Aorta (tissue), 5 donors: ENCODE measurements at places on chromosomes 16 and 17. TPM values are rescaled to one million over a fixed set of nuclear protein-coding genes. Genes with fewer than 3 reads are reported as not detected.

NPIPA2 gene
- 7.3 TPM for total RNA-seq

PIRT gene
- 0.18 TPM for total RNA-seq

MNT gene
- 28.3 TPM for total RNA-seq

KRTAP2-3 gene
- not detected for total RNA-seq

CSH1 gene
- not detected for total RNA-seq

CTF1 gene
- total RNA-seq: 6.2 TPM

CHST6 gene
- total RNA-seq: 6.0 TPM

PRKCB gene
- 16.7 TPM for total RNA-seq

GNG13 gene
- not detected for total RNA-seq

GRCh38 chr16:66121466-66121865, 245.0 kb upstream of the CDH5 start:
- DNase-seq: no peak
- H3K27ac ChIP-seq: no peak overlapping the region
- no peaks in the 10 kb centered on the region for H3K27me3 ChIP-seq
- H3K4me1 ChIP-seq: no peaks in the 10 kb centered on the region
- H3K36me3 ChIP-seq: no peaks in the 10 kb centered on the region
- H3K4me3 ChIP-seq: no peak overlapping the region

GRCh38 chr17:77099997-77100396, 40.8 kb upstream of the SEC14L1 start:
- H3K4me1 ChIP-seq: no peaks in the 10 kb centered on the region
- no peak overlapping the region for H3K27ac ChIP-seq
- H3K36me3 ChIP-seq: peaks cover 2% of the 10 kb centered on the region
- peak; percentile 81 for DNase-seq

DNA sequence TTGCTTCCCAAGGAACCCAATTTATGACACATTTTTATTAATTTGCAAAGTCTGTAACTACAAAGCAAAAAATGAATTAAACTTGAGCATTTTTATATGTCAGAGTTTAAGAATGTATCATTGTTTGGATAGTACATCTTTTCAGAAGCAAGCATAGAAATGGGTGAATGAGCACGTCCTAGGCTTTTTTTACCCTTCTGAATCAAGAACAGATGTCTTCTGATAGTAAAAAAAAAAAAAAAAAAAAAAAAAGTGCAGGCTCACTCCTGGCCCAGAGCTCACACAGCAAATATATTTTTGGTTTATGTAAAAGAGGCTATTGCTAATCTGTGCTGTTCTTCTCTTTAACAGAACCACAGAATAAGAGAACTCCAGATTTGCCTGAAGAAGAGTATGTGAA, 6.3 kb downstream of the TERF2IP start:
- peaks cover 7% of the 10 kb centered on the region for H3K36me3 ChIP-seq
- H3K4me1 ChIP-seq: peaks cover 5% of the 10 kb centered on the region
- H3K27ac ChIP-seq: no peak overlapping the region

GRCh38 chr17:70099884-70100283, 24.9 kb downstream of the KCNJ16 start:
- H3K4me1 ChIP-seq: no peaks in the 10 kb centered on the region
- H3K27me3 ChIP-seq: peaks cover 5% of the 10 kb centered on the region
- no peak for DNase-seq
- H3K27ac ChIP-seq: no peak overlapping the region
- no peak overlapping the region for H3K4me3 ChIP-seq
- H3K36me3 ChIP-seq: no peaks in the 10 kb centered on the region

DNA sequence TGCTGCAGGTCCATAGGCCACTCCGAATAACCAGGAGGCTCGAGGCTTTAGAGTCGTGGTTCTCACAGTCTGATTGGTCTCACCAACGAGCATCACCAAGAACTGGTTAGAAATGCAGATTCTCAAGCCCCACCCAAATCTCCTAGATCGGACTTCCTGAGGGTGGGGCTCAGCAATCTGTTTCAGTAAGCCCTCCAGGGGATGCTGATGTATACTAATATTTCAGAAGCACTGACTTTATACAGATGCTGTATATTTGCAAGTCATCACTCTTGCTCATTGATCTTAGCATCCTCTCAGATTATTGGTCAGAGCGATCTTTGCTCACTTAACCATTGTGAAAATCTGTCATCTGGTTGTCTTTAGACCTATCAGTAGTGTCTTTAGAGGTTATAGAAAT, 4.4 kb upstream of the VAC14 start:
- no peak overlapping the region for H3K4me3 ChIP-seq
- no peaks in the 10 kb centered on the region for H3K27me3 ChIP-seq
- no peaks in the 10 kb centered on the region for H3K36me3 ChIP-seq
- DNase-seq: no peak
- H3K27ac ChIP-seq: no peak overlapping the region

DNA sequence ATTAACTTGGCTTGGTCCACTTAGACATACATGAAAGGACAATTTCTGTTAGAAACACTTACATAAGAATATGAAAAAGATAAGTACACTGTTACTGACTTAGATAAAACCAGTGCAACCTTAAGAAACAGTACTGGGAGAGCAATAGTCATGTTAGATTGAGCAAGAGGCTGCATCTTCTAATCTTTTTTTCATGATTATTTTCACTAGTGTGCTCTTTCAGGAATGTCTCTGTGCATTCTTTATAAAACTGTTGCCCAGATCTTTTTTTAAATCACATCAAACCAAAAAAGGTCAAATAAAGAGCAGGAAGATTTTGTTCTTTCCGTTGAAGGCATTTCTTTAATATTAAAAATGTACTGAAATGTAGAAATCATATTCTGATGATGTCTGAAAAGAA, 100.7 kb upstream of the AXIN2 start:
- H3K36me3 ChIP-seq: no peaks in the 10 kb centered on the region
- no peak overlapping the region for H3K4me3 ChIP-seq
- no peaks in the 10 kb centered on the region for H3K27me3 ChIP-seq
- no peak overlapping the region for H3K27ac ChIP-seq
- DNase-seq: no peak

- DNase-seq: no peak
- H3K4me3 ChIP-seq: no peak overlapping the region
- peaks cover 8% of the 10 kb centered on the region for H3K36me3 ChIP-seq
- H3K4me1 ChIP-seq: no peaks in the 10 kb centered on the region
- no peak overlapping the region for H3K27ac ChIP-seq
Observed at GRCh38 chr17:7311110-7311705, 3.8 kb downstream of the EIF5A start.

GRCh38 chr17:78676412-78677302, 99.5 kb upstream of the DNAH17 start:
- peaks cover 2% of the 10 kb centered on the region for H3K36me3 ChIP-seq
- H3K4me1 ChIP-seq: no peaks in the 10 kb centered on the region
- peak; percentile 42 for DNase-seq
- no peak overlapping the region for H3K27ac ChIP-seq
- no peaks in the 10 kb centered on the region for H3K27me3 ChIP-seq

DNA sequence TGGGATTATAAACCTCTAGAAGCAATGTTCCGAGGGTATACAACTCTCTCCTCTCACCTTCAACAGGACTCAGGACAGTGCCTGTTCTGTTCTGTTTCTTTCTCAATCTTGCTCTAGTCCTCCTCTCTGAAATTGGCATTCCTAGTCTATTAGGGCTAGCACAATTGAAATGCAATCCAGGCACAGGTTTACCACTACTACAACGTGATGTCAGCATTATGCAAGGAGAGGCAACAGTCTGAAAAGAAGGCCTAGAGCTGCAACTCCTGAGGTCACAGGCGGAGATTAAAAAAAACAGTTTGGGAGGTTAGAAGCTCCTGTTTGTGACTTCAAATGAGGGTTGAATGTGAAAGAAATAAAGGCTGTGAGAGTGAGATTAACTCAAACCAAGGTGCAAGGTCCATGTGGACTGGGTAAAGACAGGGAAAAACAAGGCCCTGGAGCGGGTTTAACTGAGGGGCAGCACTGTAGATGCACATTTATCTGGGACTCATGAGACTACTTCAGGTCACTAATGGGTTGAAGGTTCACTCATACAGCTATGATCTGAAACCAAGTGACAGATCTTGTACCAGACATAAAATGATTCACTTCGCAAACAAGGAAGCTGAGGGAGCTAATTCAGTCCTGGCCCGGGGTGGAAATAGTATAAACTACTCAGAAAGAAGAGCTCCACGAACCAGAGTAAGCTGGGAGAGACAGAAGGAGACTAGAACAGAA, 16.8 kb downstream of the AMFR start:
- no peak overlapping the region for H3K4me3 ChIP-seq
- no peaks in the 10 kb centered on the region for H3K27me3 ChIP-seq
- no peak overlapping the region for H3K27ac ChIP-seq
- DNase-seq: no peak
- no peaks in the 10 kb centered on the region for H3K4me1 ChIP-seq

DNA sequence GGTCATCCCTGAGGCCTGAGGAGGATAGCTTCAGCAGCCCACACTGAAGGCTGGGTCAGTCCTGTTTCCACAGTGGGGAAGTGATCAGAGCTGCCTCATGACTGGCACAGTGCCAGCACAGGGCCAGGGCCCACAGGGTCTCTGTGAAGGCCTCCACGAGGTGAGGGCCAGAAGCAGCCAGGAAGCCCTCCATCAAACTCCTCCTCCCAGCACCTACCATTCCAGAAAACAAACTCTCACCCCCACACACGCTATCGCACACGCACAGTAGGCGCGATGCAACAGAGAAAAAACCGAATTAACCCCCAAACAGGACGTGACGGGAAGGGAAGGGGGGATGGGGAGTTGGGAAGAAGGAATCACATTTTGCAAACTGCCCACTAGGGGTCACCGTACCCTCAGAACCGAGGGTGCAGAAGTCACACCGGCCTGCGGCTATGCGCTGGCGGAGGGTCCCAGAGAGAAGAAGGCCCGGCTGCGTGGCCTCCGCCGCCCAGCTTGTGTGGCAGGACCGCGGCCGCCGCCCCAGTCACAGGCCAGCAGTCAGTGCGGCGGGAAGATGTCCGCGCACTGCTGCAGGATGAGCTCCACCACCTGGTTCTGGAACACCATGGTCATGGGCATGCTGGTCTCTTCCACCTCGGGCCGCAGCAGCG, 37.6 kb downstream of the ARHGAP27 start:
- H3K27me3 ChIP-seq: no peaks in the 10 kb centered on the region
- no peaks in the 10 kb centered on the region for H3K36me3 ChIP-seq
- no peak for DNase-seq
- no peaks in the 10 kb centered on the region for H3K4me1 ChIP-seq
- no peak overlapping the region for H3K4me3 ChIP-seq

DNA sequence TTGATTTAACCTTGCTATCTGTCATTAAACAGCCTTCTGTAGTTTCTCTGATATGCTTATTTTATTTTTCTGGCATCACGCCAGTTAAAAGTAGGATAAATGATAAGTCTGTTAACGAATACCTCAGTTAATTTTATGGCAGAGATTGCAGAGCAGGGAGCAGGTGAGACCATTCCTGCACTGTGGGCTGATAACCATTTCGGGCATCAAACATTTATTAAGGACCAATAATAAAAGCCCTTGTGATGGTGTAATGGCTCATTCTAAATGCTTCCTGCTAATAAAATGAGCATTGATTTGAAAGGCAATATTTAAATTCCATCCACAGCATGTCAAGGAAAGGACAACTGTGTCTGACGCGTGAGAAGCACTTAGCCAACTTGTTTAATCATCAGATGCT, 94.1 kb downstream of the ASIC2 start:
- no peak for DNase-seq
- no peaks in the 10 kb centered on the region for H3K27me3 ChIP-seq
- no peak overlapping the region for H3K4me3 ChIP-seq
- H3K4me1 ChIP-seq: no peaks in the 10 kb centered on the region

- H3K27ac ChIP-seq: no peak overlapping the region
- no peaks in the 10 kb centered on the region for H3K27me3 ChIP-seq
- H3K4me1 ChIP-seq: no peaks in the 10 kb centered on the region
- H3K36me3 ChIP-seq: no peaks in the 10 kb centered on the region
- DNase-seq: no peak
Observed at GRCh38 chr17:36213695-36214094, 2.8 kb downstream of the CCL4L2 start.

- H3K27me3 ChIP-seq: no peaks in the 10 kb centered on the region
- no peaks in the 10 kb centered on the region for H3K36me3 ChIP-seq
- no peak overlapping the region for H3K4me3 ChIP-seq
- peak; percentile 9 for DNase-seq
- H3K4me1 ChIP-seq: no peaks in the 10 kb centered on the region
Observed at GRCh38 chr17:3527896-3528295, 29.7 kb downstream of the TRPV3 start.

DNA sequence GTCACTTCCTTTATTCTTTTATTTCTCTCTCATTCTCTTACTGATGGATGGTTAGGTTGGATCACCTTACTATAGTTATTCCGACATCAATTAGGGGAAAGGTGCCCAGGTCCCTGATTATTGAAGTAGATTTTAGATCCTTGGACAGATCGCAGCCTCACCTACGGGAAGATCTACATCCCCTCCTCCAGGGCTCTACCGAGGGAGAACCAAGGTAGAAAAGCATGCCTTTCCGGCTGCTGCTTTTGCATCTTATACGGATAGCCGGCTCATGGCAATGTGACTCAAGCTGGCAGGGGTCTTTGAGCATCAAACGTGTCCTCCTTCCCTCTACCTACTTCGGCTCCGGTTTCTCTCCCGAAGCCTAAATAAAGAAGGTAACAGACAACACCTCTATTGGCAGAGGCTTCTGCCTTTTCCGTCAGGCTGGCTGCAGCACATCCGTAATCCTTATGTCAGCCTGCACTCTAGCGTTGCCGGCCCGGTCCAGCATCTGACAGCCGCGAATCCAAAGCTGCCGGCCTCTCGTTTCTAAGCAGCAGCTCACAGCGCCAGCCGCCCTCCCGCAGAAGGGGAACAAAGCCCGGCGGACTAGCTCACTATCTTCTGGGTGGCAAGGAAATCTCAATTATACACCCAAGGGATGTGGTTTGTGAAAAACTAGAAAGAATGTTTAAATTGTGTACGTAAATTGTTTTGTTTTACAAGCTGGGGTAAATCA, 46.9 kb downstream of the IRX6 start:
- no peaks in the 10 kb centered on the region for H3K36me3 ChIP-seq
- no peak overlapping the region for H3K27ac ChIP-seq
- DNase-seq: peak; percentile 85
- H3K4me3 ChIP-seq: no peak overlapping the region

DNA sequence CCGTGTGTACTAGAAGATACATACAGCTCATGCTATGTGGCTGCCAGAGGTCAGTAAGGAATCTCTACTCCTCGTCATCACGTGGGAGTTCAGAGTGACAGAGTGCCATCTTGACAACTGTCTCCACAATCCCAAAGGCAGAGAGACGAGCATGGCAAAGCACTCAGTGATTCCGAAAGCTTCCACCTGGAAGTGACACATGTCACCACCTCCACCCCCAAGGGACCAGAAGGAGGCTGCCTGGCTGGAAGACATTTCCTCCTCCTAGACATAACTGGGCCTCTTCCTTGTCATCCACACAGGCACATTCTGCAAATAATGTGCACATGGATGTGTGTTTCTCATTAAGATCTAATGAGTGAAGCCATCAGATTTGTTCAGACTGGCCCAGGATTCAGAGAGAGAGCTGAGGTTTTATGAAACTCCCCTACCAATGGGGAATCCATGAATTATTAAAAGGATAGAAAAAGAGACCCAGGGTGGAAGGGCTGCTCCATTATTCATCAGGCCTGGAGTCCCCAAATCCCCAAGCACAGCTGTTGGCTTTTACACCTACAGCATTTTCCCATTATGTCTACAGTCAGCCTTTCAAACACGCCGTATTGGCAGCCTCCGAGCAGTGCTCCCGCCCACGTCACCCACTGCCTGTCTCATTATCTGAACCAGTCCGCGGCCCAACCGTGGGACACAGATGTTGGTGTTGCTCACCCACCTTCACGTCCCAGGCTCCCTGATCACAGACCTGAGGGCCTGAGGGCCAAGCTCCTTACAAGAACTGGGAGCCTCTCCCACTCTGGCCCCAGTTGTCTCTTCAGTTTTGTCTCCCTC, 3.3 kb upstream of the CACNG5 start:
- no peaks in the 10 kb centered on the region for H3K4me1 ChIP-seq
- H3K36me3 ChIP-seq: no peaks in the 10 kb centered on the region
- no peak overlapping the region for H3K27ac ChIP-seq
- no peaks in the 10 kb centered on the region for H3K27me3 ChIP-seq
- no peak overlapping the region for H3K4me3 ChIP-seq
